ENCODE measurements at places on chromosomes 16 and 17. TPM values are rescaled to one million over a fixed set of nuclear protein-coding genes. Genes with fewer than 3 reads are reported as not detected.

GRAP gene
- 0.23 TPM for total RNA-seq

CTRL gene
- total RNA-seq, result under 0.01 TPM

CCDC78 gene
- 2.1 TPM for total RNA-seq

HNF1B gene
- total RNA-seq, result not detected

SMIM5 gene
- not detected for total RNA-seq

PPP1R27 gene
- 0.09 TPM for total RNA-seq

CCL16 gene
- not detected for total RNA-seq

TERB1 gene
- not detected for total RNA-seq

SMTNL2 gene
- total RNA-seq, result not detected

CEP112 gene
- total RNA-seq, result 9.7 TPM

OR1F1 gene
- not detected for total RNA-seq

TBC1D3G gene
- not detected for total RNA-seq

TBC1D3I gene
- total RNA-seq, result not detected

KRTAP4-9 gene
- not detected for total RNA-seq

RDM1 gene
- total RNA-seq, result 0.30 TPM

HIGD1B gene
- total RNA-seq, result not detected

HEATR9 gene
- not detected for total RNA-seq

HSD17B1 gene
- total RNA-seq, result 0.88 TPM

MT4 gene
- not detected for total RNA-seq

KRTAP3-2 gene
- total RNA-seq, result not detected

MYH2 gene
- 0.97 TPM for total RNA-seq

SLC6A2 gene
- not detected for total RNA-seq

TPPP3 gene
- total RNA-seq, result 0.46 TPM

HBM gene
- not detected for total RNA-seq

PNMT gene
- not detected for total RNA-seq

IGFALS gene
- not detected for total RNA-seq

RNF151 gene
- total RNA-seq, result not detected

SLC13A2 gene
- not detected for total RNA-seq

KRTAP4-1 gene
- total RNA-seq, result not detected

PRSS53 gene
- 9.6 TPM for total RNA-seq

TAT gene
- not detected for total RNA-seq

ALOX15 gene
- total RNA-seq, result not detected

TVP23A gene
- not detected for total RNA-seq

SRL gene
- total RNA-seq, result not detected

GDPD1 gene
- total RNA-seq, result 3.4 TPM

BIRC5 gene
- total RNA-seq, result 4.8 TPM

SHISA9 gene
- under 0.01 TPM for total RNA-seq

TMEM11 gene
- 14.3 TPM for total RNA-seq

HASPIN gene
- total RNA-seq, result 4.1 TPM

PIK3R6 gene
- not detected for total RNA-seq

PRAC1 gene
- total RNA-seq, result not detected

ALOX15B gene
- not detected for total RNA-seq

CSF3 gene
- 3.9 TPM for total RNA-seq

CHP2 gene
- not detected for total RNA-seq

C16orf54 gene
- total RNA-seq, result not detected

DHX8 gene
- total RNA-seq, result 38.9 TPM

TMEM186 gene
- total RNA-seq, result 7.8 TPM

SLC35G6 gene
- total RNA-seq, result not detected

TPSG1 gene
- not detected for total RNA-seq

TK1 gene
- total RNA-seq, result 45.9 TPM
